H1 (cell line): ENCODE measurements at places on chromosomes 7 and 10.

- DNase-seq, result no peak
Measured at GRCh38 chr10:86678999-86679792, 10.9 kb downstream of the LDB3 start.

- DNase-seq, result no peak
Measured at GRCh38 chr10:20630092-20630643, 266.9 kb downstream of the NEBL start.

DNA sequence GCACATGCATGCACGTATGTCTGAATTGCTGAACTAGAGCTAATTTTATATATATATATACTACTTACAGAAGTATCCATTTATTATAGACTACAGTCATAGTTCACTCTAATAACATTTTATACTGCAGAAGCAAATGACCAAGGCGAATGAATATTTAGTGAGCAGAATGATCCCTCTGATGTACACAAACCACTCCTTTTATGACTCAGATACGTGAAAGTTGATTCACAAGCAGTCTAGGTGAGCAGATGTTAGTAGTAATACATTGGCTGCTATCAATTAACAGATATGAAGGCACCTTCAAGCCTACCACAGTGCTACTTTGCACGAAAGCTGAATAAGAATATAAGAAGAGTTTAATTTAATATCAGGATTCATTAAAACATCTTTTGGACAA lies 10.4 kb downstream of the GPAM start:
- DNase-seq, result no peak

DNA sequence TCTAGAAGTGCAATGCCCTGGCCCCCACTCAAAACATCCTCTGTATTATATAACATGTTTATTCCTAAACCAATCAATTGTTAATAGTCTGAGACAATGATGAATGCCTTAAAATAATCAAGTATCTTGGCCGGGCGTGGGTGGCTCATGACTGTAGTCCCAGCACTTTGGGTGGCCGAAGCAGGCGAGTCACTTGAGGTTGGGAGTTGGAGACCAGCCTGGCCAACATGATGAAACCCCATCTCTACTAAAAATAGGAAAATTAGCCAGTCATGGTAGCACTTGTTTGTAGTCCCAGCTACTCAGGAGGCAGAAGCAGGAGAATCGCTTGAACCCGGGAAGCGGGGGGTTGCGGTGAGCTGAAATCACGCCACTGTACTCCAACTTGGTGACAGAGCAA lies 29.4 kb upstream of the CACNA2D1 start:
- DNase-seq, result no peak

GRCh38 chr7:27235387-27236311 lies 7.0 kb upstream of the EVX1 start:
- DNase-seq, result peak; percentile 86

DNA sequence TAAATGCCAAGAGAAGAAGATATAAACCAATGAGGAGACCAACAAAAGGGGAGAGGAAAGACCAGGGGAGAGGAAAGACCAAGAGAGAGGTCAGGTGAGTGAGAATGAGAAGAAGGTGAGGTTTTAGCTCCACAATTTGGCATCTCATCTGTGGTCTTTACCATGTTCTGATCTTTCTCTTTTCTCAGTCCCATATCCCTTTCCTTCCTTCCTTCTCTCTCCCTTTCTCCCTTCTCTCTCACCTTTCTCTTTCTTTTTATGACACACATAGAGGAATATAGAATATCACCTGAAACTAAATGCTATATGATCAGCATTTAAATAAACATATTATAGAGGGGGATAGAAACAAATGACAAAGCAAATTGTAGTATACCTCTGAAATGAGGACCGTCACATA lies 57.4 kb downstream of the ATE1 start:
- DNase-seq, result no peak

- no peak for DNase-seq
Measured at GRCh38 chr7:82442492-82443035, 1.0 kb downstream of the CACNA2D1 start.

GRCh38 chr7:128247640-128248194 lies 6.6 kb downstream of the LEP start:
- no peak for DNase-seq

DNA sequence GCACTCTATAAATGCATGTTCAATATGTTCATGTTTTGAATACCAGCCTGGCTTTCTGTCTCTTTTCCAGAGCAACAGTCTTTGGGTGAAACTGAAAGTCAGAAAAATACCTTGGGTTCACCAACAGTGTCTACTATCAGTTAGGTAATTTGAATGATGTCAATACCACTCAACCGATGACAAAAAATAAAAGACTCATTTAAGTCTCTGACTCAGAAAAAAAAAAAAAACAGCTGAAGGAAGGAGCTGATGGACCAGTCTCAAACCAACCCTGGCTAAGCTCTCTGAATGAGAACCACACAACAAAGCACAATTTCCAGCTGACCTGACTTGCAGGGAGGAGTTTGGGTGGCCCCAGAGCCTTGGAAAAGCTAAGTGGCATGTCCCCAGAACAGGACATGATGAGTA lies 42.5 kb downstream of the ABLIM1 start:
- DNase-seq, result no peak

GRCh38 chr10:97028126-97028831 lies 157.5 kb downstream of the SLIT1 start:
- no peak for DNase-seq

DNA sequence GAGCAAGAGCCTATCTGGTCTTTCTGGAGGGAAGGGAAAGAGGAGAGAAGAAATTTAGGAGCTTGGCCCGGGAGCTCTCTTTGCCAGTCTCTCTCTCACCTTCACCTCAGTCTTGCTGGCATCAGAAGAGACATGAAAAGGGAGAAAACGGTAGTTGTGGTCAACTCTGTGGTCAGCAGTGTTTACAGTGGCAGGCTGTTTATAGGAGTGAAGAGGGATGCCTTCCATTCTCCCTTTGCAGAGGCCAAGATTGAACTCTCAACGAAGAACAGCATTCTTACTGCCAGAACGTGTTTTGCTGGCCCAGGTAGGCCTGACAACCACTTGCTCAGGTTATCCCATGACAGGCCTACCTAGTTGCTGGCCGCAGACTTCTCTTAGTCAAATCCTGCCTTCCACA lies 133.3 kb downstream of the CCDC3 start:
- no peak for DNase-seq

- no peak for DNase-seq
Measured at GRCh38 chr10:86801995-86802394, 45.6 kb downstream of the BMPR1A start.

DNA sequence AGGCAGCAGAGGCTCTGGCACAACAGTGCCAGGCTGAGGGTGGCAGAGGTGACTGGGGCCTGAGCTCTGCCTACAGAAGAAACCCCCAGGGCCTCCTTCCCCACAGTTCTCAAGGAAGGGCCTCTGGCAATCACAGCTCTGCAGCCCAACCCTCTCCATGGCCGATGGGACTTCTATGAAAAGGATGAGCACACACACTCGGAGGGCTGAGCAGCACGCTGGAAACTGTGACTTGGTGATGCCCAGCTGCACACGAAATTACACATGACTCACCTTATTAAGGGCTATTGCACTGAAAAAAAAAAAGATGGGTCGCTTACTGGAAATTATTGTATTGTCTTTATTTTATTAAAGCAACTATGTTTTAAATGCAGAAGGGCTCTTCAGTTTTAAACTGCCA lies 42.9 kb upstream of the LRRC18 start:
- DNase-seq, result no peak

- DNase-seq, result peak; percentile 36
Measured at GRCh38 chr10:17835688-17836087, 26.5 kb downstream of the MRC1 start.

DNA sequence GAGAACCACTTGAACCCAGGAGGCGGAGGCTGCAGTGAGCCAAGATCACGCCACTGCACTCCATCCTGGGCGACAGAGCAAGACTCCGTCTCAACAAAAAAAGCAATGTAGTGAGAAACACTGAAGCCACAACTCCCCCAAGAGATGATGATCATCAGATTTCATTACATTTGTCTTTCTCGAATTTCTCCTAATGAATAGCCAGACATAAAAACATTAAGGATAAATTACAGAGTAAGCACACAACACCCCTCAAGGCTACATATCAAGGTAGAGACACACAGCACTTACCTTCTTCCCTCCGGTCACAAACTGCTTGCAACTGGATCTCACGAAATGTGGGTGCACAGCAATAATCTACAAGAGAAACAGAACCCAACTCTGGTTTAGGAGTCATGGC lies 91.5 kb downstream of the VPS41 start:
- no peak for DNase-seq

DNA sequence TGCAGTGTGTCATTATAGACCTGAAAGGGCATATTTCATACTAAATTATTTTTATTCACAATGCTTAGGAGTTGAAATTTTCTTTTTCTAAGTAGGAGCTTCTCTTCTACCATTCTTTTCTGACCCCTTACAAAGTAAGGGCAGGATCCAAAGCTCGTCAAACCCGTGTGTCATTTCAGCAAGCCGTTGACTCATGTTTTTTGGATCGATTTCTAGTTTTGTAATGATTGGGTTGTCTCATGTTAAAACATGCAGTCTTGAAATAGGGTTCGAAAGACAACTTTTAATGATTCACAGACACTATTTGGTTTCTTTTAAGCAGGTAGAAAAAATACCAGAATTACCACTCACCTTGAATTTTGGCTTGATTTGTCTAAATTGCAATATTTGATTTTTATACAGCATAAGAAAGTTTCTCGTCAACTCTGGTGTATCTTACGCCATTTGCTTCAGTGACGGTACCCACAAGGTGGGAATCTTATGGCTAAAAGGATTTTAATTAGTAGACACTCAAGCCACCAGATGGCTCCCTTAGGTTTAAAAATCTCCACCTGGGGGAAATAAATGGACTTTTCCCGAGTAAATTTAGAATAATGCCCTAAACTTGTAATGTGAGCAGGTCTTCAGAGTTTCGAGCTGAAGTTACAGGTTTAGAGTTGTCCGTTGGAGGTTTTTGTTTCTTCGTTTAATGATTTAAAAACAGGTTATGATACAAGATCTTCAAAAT lies 283.4 kb downstream of the CCDC3 start:
- DNase-seq, result no peak

DNA sequence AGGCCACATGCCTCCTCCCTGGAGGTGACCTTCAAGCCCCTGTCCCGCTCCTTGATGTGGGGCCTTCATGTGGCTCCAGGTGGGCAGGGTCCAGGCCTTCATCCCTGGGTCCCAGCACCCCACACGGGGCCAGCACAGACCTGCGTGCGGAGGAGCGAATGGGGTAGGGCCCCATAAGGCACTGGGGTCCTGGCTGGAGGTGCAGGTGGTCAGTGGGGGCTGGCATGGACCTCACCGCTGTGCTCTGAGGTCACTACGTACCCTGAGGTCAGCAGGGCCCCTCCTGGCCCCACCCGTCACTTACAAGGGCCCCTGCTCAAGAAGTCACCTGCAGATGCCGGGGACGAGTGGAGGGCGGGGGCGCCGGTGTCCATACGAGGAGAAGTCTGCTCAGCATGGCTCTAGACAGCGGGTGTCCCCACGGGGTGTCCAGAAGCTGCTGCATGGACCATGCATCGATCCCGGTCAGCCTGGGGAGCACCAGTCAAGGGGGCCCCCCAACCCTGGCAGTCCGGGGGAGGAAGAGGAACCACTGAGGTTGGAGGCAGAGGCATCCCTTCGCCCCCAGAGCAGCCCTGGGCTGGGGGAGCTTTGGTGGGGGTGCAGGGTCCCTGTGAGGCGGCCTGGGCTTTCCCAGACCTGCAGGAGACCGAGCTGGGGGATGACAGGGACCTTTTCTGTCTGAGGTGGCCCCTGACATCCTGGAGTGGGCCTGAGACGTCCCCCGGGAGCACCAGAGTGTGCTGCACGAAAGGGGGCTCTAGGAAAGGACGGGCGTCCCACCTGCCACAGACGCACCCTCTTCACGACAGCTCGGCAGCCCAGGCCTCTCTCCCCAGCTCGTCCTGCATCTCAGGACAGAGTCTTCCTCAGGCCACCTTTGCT lies 34.6 kb downstream of the UNCX start:
- no peak for DNase-seq

DNA sequence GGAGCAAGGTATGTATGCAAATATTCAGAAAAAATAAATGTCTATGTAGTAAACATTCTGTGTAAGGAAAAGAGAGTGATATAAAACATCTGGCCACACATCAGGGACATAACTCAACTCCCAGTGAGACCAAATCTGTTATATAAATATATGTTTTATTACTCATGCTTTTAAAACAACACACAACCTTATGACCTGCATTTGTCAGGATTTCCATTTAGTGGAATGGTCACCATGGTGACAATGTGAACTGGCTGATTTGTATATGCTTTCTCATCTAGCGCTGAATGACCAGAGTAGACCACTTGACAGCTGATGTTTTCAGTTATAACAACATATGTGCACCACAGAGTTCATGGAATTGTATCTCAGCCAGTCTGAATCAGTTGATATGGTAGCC lies 551.7 kb downstream of the HTR7 start:
- no peak for DNase-seq

GRCh38 chr7:91408388-91409154 lies 144.3 kb downstream of the FZD1 start:
- DNase-seq, result no peak

DNA sequence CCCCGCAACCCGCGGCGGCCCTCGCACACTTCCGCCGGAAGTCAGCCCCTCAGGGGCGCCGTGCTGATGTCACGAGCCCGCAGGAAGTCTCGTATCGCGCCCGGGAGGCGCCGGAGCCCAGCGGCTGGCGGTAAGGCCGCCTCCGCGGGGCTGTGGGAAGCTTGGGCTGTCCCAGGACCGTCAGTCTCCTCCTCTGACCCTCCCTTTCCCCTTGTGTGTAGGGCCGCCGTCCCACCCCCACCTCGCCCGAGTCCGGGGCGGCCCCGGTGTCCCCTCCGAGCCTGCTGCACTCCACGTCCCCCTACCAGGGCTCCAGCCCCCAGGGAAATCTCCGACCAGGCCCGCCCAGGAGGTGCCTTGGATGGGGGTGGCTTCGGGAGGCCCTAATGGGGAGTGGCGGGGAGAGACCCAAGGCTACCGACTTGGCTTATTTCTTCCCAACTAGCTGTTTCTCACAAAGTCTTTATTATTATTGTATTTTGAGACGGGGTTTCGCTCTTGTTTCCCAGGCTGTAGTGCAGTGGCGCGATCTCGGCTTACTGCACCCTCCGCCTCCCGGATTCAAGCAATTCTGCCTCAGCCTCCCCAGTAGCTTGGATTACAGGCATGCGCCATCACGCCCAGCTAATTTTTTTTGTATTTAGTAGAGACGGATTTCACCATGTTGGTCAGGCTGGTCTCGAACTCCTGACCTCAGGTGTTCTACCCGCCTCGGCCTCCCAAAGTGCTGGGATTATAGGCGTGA lies at the start of gene ZDHHC4:
Gene ZDHHC4 (plus strand): TSS at position 86 of the 745 bp plus-strand sequence. CDS start 3,108 bp downstream, outside the sequence.
- peak; percentile 82 for DNase-seq

DNA sequence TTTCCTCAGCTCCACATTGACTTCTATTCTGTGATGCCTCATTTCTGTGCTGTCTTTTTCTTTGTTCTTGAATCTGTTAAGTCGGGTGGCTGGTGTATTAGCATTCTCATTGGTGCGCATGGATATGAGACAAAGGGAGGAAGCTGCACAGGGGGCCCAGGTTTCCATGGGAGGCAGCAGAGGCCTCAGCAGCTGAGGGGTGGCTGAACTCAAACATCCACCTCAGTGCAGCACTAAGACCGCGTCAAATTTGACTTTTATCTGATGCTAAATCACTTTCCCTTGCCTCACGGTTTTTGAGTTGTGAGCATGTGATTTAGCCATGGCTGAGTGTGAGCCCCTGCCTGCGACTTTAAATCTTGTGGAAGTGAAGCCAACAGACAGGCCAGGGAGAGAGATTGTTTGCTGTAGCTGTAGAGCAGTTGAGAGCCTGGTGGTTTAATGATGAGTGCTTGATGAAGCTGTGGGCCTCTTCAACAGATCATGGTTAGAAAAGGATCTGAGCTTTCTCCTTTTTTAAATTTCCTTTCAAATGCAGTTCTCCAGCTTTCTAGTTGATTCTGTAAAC lies 193.3 kb upstream of the ZNF804B start:
- no peak for DNase-seq
